ENCODE measurements at places on chromosomes 16 and 17.

GRCh38 chr17:78573955-78574354 is 3.2 kb downstream of the DNAH17 start:
- DNase-seq = peak; percentile 7

GRCh38 chr17:3916825-3917224 is 560 bp upstream of the P2RX1 start:
- no peak for DNase-seq

DNA sequence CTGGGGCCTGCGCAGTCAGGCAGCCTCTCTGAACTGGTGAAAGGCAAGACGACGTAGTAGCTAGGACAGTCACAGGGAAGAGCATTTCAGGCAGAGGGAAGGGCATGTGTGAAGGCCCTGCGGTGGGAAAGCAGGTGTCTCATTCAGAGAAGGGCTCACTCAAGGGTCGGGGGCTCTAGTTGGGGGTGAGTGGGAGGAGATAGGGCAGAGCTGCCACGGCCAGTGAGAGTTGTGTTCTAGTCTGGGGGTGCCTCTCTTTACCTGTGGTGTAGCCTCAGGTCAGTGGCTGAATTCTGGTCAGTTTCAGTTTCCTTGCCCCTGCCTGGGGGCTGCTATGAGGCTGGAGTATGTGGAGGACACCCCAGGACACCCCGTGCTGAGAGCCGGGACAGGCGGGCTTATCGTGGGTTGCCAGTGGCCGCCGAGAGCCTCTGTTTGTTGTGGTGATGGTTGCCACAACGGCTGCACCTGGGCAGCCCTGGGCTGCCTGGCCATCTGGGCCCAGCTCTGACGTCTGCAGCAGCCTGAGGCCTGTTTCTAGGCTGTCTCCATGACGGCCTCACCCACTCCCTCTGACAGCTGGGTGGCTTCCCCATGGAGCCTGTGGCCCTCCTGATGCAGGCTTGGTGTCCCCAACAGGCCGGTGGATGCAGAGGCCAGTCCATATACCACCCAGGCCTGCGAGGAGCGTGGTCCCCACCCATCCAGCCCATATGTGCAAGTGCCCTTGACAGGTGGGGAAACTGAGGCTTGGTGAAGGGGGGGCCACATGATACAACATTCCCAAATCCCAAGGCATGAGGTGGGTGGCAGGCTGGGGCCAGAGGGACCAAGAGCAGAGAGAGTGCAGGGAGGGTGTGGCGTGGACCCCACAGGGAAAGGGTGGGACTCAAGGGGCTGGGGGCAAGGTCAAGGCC is 10.8 kb downstream of the MAP2K3 start:
- DNase-seq = no peak

DNA sequence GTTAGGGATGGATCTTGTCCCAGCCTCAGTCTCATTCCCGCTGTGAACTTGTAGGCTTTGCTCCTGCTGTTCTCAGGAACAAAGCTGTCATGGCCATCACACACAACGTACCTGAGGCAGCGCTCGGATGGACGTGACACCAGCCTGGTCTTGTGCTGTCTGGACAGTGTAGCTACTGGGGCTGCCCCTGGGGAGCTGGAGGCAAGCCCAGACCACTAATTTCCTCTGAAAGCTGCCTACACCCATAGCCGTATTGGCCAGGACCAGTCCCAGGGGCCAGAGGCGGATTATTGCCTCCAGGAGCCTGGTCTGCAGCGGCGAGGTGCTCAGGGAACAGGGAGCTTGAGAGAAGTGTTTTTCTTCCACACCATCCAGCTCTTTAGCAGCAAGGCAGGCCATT is 11.7 kb downstream of the ZNHIT3 start:
- DNase-seq = no peak

GRCh38 chr16:81740169-81740568 is 38.9 kb upstream of the PLCG2 start:
- no peak for DNase-seq

GRCh38 chr17:45013021-45013997 is 38.1 kb downstream of the DCAKD start:
- no peak for DNase-seq

GRCh38 chr17:48173191-48173984 is 65.8 kb downstream of the SNX11 start:
- DNase-seq = no peak

GRCh38 chr16:7270823-7271222 is 61.8 kb upstream of the RBFOX1 start:
- no peak for DNase-seq

DNA sequence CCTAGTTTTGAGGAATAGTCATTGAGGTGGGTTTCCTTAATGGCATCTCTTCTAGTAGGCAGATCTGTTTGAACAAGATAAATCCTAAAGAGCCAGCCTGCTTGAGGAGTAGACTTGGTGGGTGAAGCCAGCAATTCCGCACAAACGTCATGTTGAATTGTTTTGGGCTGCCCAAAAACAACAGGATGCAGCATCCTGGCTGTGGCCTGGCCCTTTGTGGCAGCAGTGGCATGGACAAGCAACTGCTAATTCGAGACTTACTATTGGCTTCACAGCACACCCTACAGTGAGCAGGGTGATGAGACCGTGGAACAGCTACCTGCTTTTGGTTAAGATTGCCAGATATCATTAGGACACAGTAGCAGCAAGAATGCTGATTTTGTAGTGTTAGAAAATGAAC is 9.3 kb upstream of the VPS4A start:
- no peak for DNase-seq

GRCh38 chr16:82793528-82794245 is 166.9 kb downstream of the CDH13 start:
- DNase-seq = no peak

DNA sequence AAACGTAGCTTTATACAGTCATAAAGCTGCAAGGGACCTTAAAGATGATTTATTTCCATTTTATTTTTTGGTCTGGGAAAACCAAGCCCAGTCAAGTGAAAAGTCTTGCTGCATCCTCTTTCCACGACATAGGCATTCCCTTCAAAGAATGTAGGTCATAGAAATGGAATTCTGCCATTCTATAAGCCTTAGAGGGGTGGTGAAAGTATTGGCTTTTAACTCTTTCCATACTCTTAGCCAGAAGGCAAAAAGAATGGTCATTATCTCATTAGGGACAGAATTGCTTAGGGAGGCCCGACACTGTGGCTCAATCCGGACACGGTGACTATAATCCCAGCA is 7.9 kb upstream of the MSL1 start:
- DNase-seq = no peak

- DNase-seq = no peak
These were observed 81.8 kb downstream of the NT5M start for GRCh38 chr17:17384961-17385360.

- DNase-seq = no peak
These were observed 87.6 kb downstream of the FOXL1 start for GRCh38 chr16:86665929-86666328.

DNA sequence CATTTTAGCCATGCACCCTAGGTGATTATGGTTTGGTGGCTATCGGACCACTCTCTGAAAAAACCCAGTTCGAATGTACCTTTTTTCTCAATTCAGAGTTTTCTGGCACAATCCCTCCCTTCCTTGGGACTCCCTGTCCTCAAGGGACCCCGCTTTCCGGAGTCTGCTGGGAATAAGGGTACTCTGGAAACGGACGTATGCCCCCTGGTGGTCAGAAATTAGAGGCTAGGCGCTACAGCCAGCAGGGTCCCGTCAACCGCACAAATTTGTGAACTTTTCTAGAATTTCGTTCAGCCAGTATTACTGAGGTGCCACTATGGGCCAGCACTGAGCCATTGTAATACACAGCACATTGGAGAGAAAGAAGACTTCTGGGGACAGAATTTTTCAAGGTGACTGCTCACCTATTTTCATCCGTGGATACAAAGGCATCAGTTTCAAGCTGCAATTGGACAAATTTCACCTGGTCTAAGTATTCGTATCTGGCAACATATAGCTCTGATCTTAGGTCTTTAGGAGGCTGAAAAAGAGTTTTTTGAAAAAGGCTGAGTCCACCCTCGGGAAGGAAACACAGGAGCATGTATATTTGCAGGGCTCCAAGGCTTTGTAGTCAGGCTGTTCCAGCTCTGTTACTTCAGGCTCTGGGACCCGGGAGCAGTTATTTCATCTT is 27.1 kb upstream of the CRYBA1 start:
- DNase-seq = peak; percentile 92

DNA sequence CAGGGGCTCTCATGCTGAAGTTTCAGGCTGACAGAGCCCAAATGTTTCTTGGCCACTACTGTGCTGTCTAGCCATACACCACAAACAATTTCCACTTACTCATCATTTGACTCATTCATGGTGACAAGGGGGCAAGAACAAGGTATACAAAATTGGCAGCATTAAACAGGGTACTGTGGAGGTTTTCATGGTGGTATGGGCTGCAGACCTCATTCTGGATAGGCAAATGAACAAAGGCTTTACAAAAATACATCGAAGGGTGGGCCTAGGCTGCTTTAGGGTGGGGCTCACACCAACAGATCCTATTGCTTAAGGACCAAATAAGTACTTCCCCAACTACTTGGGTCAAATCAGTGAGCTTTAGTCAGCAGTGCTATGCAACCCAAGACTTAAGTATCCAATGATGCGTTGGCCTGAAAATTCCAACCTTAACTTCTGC is 53.0 kb downstream of the N4BP1 start:
- no peak for DNase-seq

DNA sequence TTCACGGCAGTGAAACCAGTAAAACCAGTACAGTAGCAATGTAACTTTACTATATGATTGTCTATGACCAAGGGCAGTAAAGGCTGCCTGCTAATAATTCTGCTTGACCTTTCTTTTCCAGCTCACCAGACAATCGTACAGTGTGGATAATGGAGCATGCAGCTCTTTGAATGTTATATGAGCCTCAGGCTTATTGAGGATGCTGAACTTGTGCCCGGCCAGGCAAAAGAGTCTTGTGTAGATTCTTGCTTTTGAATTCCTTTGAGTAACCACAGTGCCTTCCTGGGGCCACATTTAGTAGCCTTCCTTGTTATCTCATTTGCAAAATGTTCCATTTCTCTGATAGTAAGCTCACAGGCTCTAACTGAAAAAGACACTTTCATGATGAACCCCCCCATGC is 131.8 kb downstream of the CDH11 start:
- DNase-seq = no peak

GRCh38 chr17:30225112-30225511 is 10.4 kb downstream of the SLC6A4 start:
- DNase-seq = no peak

GRCh38 chr16:24841291-24841690 is 4.5 kb upstream of the SLC5A11 start:
- DNase-seq = no peak

GRCh38 chr16:87842209-87842869 is 27.0 kb downstream of the SLC7A5 start:
- DNase-seq = no peak

DNA sequence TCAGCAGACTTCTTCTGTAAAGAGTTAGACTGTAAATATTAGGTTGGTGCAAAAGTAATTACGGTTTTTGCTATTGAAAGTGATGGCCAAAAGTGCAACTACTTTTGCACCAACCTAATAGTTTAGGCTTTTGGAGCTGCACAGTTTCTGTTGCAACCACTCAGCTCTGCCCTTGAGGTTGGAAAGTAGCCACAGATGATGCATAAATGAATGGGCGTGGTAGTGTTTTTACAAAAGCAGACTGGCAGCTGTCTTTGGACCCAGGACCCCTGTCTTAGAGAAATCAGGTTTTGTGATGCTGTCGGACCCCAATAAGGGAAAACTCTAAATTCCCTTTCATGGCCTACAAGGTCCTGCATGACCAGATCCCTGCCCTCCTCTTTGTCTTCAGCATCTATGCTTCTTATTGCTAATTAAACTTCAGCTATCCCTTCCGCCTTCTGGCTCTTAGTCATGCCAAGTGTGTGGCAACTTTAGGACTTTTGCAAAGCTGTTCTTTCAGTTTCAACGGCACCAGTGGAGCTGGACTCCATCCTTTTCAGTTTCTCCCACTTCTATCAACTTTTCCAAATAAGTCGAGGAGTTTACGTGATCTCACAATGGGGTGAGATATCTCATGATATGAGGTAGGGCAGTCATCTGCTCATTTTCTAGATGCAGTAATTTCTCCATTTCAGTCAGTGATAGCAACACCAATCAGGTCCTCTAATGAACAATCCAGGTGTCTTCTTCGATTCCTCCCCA is 232.3 kb downstream of the XYLT1 start:
- no peak for DNase-seq

GRCh38 chr16:82971126-82971525 is 344.4 kb downstream of the CDH13 start:
- no peak for DNase-seq

DNA sequence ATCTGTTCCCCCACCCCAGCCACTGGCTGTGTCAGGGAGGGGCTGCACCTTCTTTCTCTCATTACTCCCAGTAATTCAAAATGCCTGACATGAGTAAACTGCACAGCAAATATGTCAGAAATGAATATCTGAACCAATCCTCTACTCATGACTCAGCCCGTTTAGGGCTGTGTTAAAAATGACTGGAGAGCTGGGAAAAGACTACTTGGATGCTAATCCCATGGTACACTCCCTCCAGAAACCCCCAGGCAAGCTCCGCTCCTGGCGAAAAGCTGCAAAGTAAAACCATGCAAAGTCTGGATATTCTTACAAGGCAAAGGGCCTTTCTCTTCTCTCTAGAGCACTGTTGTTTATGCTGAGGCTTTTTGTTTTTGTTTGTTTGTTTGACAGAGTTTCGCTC is 448.1 kb upstream of the DYNLRB2 start:
- no peak for DNase-seq

GRCh38 chr16:31351246-31351941 is 3.6 kb upstream of the ITGAX start:
- peak; percentile 21 for DNase-seq

DNA sequence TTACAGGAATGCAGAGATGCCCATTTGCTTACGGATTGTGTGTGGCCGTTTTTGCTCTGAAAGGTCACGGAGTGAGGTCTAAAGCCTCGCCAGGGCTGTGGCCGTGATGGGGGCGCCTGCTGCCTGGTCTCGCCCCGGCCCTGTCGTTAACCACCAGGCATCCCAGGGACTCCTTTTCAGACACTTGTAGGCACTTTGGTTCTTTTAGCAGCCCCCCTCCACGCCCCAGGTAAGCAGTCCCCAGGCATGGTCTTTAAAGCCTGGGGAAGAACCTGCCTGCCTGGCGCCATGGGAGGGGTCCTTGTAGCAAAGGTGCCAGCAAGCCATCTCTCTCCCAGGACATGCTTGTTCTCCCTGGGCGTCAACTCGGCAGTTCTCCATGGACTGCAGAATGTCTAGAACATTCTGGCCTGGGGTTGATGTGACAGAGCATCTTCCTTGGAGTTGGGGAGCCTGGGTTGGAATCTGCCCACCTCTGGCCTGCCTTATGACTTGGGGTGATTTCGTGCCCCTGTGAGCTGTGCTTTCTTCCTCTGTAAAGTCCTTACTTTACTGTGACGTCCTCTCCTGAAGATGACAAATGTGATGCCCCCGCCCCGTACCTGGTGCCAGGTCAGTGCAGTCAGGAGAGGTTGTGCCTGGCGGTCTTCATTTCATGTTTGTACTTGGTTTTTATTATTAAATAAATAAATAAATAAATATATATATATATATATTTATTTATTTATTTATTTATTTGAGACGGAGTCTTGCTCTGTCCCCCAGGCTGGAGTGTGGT is 5.4 kb downstream of the KCTD5 start:
- no peak for DNase-seq

DNA sequence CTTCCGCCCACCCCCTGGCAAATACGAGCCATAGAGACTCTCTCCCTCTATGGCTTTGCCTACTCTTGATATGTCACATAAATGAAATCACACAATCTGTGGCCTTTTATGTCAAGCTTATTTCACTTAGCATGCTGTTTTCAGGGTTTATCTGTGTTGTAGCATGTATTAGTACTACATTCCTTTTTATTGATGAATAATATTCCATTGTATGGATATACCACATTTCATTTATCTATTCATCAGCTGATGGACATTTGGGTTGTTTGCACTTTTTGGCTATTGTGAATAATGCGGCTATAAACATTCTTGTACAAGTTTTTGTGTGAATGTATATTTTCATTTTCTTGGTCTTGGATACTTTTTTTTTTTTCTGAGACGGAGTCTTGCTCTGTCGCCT is 37.0 kb upstream of the DHX8 start:
- DNase-seq = no peak

Data from globus pallidus (tissue), 1 donor.